EL (cell line): ENCODE measurements at places on chromosomes 2 and 18.

DNA sequence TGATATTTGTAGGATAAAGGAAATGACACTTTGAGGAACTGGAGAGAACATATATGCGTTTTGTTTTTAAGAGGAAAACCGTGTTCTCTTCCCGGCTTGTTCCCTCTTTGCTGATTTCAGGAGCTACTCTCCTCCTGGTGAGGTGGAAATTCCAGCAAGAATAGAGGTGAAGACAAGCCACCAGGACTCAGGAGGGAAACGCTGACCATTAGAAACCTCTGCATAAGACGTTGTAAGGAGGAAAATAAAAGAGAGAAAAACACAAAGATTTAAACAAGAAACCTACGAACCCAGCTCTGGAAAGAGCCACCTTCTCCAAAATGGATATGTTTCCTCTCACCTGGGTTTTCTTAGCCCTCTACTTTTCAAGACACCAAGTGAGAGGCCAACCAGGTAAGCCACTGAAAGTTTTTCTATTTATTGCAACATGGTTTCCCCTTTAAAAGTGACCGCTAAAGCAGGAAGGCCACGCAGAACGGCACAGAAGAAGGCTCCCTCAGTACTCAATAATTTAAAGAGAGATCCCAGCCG is 735 bp downstream of the NRP2 start:
- DNase-seq = no peak

DNA sequence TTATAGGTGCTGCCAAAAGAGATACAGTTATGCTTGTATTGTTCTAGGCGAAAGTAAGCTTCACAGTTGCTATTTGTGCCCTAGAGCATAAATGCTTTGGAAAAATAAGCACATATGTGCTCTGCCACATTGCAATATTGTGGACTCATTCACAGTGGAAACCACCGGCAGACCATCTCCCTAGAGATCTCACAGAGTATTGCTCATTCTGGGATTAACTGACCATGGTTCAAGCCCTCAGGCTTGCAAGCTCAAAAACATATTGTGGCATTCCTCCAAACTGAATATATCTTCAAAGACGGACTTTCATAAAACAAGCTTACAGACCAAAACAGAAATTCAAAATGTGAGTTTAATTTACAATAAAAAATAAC is 158.2 kb upstream of the CCDC150 start:
- DNase-seq = peak; percentile 92

DNA sequence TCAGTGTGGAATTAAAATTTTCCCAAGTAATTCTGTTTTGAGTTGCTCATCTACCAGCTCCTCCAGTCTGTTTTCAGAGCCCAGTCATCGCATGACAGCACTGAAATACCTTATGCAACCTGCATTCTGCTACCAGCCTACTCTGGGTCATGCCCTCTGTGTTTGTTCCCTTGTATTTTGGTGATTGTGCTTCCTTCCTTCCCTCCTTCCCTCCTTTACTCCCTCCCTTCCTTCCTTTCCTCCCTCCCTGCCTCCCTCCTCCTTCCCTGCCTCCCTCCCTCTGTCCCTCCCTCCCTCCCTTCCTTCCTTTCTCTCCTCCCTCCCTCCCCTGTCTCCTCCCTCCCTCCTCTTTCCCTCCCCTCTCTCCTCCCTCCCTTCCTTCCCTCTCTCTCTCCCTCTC is 289.6 kb downstream of the CDH2 start:
- peak; percentile 44 for DNase-seq

DNA sequence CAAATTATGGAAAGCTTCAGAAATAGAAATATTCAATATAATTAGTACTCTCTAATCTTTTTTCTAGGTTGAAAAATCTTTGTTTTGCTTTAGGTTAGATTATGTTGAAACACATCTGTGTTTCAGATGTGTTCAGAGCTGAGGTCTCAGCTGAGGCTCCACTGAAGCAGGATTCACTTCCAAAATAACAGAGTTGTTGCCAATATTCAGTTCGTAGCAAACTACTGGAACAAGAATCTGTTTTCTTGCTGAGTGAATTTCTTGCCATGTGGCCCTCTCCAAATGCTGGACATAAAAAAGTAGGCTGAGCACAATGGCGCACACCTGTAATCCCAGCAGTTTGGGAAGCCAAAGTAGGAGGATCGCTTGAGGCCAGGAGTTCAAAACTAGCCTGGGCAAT is 8.7 kb downstream of the PHOSPHO2 start:
- no peak for DNase-seq

DNA sequence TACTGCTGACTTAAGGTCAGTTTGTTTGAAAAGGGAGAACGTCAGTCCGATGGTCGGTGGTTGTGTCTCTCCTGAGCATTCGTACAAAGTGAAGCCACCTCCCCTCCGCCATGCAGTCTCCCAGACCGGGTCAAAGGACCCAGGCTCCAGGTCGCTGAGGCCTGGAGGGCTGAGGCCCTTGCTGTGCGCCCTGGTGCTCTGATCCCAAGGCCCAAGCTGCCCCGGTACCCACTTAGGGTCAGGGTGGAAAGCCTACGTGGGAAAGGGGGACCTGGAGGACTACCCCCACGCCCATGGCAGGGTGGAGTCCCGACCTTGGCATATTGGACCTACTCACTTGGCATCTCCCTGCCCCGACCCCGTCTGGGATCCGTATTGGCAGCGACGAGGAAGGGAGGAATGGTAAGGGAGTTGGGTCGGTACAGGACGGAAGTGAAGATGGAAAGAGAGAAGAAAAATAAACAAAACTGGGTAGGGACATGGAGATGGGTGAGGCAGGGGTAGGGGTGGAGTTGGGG is 8.0 kb upstream of the SIX3 start:
- DNase-seq = no peak

- DNase-seq = no peak
Observed at GRCh38 chr2:47093626-47094025, 61.5 kb downstream of the STPG4 start.

GRCh38 chr2:105919191-105919811 is 174.6 kb downstream of the NCK2 start:
- no peak for DNase-seq
